ENCODE measurements at places on chromosomes 2 and 18. TPM values are rescaled to one million over a fixed set of nuclear protein-coding genes. Genes with fewer than 3 reads are reported as not detected.

GRCh38 chr2:238107525-238108422, 7.6 kb downstream of the ESPNL start:
- no peak for DNase-seq

DNA sequence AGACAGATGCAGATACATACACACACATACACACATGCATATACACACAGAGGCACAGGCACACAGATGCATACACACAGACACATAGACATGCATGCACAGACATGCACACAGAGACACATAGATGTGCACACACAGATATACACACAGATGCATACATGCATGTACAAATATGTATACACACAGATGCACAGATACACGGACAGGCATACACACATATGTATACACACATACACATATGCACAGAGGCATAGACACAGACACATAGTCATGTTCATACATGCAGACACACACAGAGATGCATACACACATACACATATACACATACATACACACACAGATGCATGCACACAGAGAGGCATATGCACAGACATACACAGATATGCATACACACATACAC, 437.3 kb upstream of the SMIM21 start:
- DNase-seq = no peak

GRCh38 chr2:86441882-86442641, 891 bp downstream of the KDM3A start:
- DNase-seq = peak; percentile 48

DNA sequence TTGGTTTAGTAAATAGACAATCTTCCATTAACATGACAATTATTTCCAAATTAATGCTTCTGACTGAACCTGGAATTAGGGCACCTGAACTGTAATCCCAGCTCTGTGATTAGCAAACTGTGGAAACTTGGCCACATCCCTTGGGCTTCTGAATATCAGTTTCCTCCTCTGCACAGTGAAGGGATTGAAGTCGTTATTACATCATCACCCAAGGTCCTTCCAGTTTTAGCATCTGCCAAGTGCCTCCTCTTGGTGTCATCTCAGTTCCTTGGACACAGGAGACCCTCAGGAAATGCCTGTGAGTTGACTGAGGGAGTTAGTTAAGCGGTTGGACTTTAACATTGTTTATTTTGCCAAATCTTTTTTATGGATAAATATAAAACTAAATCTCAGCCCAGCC, 64.8 kb downstream of the MOGAT1 start:
- DNase-seq = no peak

The SERPINB12 gene
- not detected for total RNA-seq

The CDKL4 gene
- 14.7 TPM for total RNA-seq

The SS18 gene
- total RNA-seq = 49.3 TPM

The OR6B2 gene
- not detected for total RNA-seq

DNA sequence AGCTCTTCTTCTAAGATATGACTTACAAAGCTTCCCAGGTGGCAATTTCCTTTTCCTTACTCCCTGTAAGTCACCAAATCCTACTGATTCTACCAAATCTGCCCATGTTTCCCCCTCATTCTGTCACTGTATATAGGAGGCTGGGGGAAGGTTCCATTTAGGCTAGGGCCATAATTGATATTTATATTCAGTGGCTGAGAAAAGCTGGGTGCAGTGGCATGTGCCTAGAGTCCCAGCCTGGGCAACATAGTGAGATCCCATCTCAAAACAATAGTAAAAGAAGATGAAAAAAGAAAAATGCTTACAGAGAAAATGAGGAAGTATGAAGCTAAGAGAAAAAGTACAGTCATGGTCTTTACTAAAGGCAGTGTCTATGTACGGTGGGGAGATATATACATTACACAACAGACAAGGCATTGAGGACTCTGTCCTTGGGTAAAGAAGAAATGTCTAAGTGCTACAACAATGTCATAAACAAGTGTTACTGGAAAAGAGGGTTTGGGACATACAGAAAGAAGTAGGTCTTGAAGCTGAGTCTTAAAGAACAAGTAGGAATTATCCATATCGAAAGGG, 4.8 kb downstream of the CWC22 start:
- no peak for DNase-seq

DNA sequence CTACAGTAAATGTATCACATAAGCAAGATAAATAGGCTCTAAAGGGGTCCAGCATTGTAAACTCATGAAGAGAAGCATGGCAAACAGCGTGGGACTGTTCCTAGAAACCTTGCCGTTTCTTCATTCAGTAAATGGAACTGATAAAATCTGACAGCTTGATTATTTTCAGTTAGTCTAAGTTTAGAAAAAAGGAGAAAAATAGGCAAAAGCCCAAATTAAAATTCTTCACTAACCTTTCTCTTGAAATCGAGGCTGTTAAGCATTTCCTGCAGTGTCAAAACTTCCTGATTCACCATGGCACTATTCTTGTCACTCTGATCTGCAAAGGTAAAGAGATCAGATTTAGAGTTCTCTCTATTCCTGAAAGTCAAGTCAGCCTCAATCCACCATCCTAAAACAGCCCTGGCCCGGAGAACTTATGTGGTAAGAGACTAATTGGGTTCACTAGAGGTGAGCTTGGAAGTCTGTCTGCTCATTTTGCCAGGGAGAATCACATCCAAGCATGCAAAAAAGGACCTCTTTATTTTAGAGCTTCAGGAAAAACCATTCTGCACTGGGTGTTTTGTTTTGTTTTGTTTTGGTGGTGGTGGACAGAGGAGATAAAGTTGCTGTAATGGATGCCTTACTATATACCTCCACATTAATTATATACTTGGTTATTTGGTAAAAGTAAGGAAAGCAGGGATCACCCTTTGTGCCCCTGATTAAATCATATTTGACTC, 52.4 kb upstream of the STAT1 start:
- no peak for DNase-seq

GRCh38 chr18:26386002-26386401, 159.8 kb downstream of the TAF4B start:
- DNase-seq = no peak

The SIX2 gene
- total RNA-seq = 0.41 TPM

- DNase-seq = no peak
These were observed 18.3 kb downstream of the CELF4 start for GRCh38 chr18:37547196-37547827.

The REG1B gene
- not detected for total RNA-seq

The MAB21L4 gene
- not detected for total RNA-seq

DNA sequence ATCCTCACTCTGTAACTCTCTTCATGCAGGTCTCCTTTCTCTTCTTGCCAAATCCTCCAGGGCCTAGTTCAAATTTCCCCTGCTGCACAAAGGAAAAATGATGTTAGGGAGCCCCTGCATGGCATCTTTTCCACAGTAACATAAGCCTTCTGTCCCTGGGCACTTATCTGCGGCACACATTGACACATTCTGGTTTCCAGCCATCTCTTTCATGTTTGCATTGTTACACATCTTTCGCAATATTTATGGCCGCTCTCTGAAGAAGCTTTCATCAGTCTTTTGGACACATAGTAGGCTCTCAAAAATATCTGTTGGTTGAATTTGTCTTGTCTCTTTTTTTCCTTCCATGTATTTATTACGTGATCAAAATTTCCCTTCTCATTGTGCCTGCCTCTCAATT, 1806.1 kb upstream of the PIK3C3 start:
- no peak for DNase-seq

- DNase-seq = no peak
These were observed 2.4 kb downstream of the GPR45 start for GRCh38 chr2:105243961-105244360.

The BIN1 gene
- total RNA-seq = 57.5 TPM

The CTAGE1 gene
- not detected for total RNA-seq

DNA sequence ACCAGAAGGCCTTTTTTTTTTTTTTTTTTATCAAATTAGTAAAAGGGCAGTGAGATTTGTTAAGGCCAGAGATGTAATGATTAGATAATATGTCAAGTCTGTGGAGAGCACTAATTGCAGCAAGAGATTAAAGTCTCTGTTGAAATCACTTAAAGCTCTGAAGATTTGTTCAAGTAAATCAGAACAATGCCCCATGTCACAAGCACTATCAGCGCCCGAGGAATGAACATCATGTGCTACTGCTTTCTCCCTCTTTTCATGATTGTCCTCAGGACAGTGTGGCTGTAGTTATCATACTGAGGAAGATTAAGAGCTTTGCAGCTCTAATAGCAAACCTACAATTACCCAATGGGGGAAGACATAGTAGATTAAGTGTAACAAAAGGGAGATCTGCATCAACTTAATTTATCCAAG, 71.1 kb downstream of the TDRD15 start:
- DNase-seq = no peak

The THAP4 gene
- total RNA-seq = 23.6 TPM

The CHCHD5 gene
- 3.3 TPM for total RNA-seq

The CYP26B1 gene
- total RNA-seq = 0.82 TPM

DNA sequence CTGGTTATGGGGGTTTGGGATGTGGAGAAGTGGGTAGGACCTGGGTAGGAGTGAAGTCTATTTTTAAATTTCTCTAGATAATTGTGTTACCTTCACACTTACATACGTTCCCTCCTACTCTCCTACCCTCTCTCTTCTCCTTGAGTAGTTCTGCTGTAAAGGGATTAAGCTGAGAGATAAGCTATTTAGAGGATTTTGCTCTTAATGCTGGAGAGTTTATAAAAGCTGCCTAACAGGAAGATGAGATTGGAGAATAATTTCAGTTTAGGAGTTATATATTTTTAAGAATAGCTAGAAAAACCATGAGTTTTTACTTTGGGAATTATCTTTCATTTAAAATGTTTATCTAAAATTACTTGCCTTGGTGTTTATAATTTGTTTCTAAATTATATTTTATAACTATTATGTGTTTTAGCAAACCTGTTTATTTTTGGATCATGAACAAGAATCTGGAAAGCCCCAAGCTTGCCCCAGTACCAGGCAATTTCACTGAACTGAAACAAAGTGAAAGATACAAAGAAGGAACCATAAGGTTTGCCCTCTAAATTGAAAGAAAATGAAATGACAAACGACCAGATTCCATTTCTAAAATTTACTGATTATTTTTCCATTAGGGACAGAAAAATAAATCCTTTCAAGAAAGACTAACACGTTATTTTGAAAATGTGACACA, 101.5 kb downstream of the ZNF532 start:
- DNase-seq = no peak

The SETBP1 gene
- total RNA-seq = 34.2 TPM

The SP100 gene
- 4.1 TPM for total RNA-seq

DNA sequence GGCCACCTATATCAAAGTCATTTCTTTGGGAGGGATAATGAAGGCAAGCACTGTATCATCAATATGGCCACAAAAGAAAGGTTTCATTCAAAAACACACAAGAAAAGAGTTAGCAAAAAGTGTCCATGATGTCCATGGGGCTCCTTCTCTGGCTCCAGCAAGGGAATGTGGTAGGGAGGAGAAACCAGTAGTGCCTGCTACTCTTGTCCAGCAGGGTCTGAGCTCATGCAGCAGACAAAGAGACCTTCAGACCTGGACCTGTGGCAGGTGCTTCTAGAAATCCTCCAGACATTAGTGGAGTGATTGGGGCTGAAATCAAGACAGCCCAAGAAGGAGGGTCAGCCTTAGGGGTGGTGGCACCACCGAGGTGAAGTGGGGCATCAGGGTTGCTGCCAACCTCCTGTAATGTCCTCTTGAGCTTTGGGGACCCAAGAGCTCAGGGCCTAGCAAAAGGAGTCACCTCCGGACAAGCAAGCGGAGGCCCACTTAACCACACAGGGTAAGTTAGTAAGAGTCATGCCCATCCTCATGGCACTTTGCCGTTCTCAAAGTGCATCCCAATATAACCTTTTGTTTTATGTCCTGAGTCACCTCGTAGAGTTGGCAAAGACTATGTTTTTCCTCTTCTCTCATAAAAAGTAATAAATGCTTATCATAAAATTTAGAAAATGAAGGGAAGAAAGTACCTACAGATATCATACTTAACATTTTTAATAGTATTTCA, 112.6 kb upstream of the YPEL5 start:
- DNase-seq = no peak

DNA sequence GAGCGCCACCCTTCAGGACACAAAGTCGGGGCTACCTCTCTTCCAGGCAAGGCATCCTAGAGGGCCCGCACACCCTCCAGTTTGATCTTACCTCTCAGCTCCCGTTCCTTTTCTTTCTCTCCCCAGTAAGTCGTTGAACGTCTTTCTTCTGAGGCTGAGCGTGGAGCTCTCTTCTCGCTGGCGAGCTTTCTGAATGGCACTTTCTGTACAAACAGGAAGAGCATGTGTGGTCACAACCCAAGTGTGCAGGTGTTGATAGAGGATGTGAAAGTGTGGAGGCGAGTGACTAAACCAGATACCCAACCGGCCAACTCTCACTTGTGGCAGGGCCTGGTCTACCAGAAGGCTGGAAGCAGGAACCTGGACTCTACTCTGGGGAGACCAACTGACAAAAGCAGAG, at the start of gene AFF3:
Gene AFF3, minus strand, starts transcription at position 198 of the 400 bp plus-strand sequence. CDS start 38,136 bp downstream, outside the sequence.
- DNase-seq = no peak

GRCh38 chr18:49072524-49072934, 121.8 kb upstream of the SMAD7 start:
- no peak for DNase-seq

- DNase-seq = no peak
These were observed 683.8 kb downstream of the IRS1 start for GRCh38 chr2:226115832-226116200.

The PLA2R1 gene
- total RNA-seq = 1.6 TPM

The GPR45 gene
- 0.82 TPM for total RNA-seq

The UGT1A4 gene
- total RNA-seq = not detected

Data from frontal cortex (tissue), 4 donors.